ENCODE measurements at places on chromosomes 16 and 17. TPM values are rescaled to one million over a fixed set of nuclear protein-coding genes. Genes with fewer than 3 reads are reported as not detected.

Gene LRRC75A
- total RNA-seq = 5.6 TPM

Gene PTRH2
- 33.7 TPM for total RNA-seq

Gene GPR142
- total RNA-seq = 0.23 TPM

Gene CD300C
- not detected for total RNA-seq

Gene PLLP
- total RNA-seq = 0.79 TPM

Gene FKBP10
- total RNA-seq = 259 TPM

Gene TNFRSF17
- not detected for total RNA-seq

Gene WWOX
- total RNA-seq = 30.5 TPM

Gene PRDM7
- total RNA-seq = not detected

Gene MYH2
- total RNA-seq = 0.05 TPM

Gene ABCC11
- total RNA-seq = 0.09 TPM

Gene ABCA9
- 1.3 TPM for total RNA-seq

Gene SPSB3
- total RNA-seq = 23.8 TPM

Gene CTRB2
- total RNA-seq = not detected

Gene CBX8
- 16.5 TPM for total RNA-seq

Gene TBC1D16
- 96.2 TPM for total RNA-seq

Gene SOST
- not detected for total RNA-seq

Gene HSDL1
- total RNA-seq = 68.2 TPM

Gene ACSM2A
- not detected for total RNA-seq

Gene ZFPM1
- total RNA-seq = 11.2 TPM

Gene OR3A2
- not detected for total RNA-seq

Gene OVCA2
- 25.6 TPM for total RNA-seq

Gene HBA2
- not detected for total RNA-seq

Gene ZFP1
- total RNA-seq = 26.7 TPM

Gene RNFT1
- 17.0 TPM for total RNA-seq

Gene HBA1
- not detected for total RNA-seq

Gene BEAN1
- 1.5 TPM for total RNA-seq

Gene FBXW10B
- total RNA-seq = 0.82 TPM

Gene TEKT1
- total RNA-seq = not detected

Gene SRL
- 0.32 TPM for total RNA-seq

Gene NMT1
- total RNA-seq = 116 TPM

Gene CD19
- not detected for total RNA-seq

Gene RGS11
- 1.9 TPM for total RNA-seq

Gene NPIPB8
- not detected for total RNA-seq

Gene CACNA1G
- 1.1 TPM for total RNA-seq

Gene G6PC1
- total RNA-seq = not detected

Gene KPNB1
- 642 TPM for total RNA-seq

Gene SCGB1C2
- total RNA-seq = not detected
